Stimulated activated CD4-positive, alpha-beta T cell treated with anti-CD3 and anti-CD28 coated beads, Interleukin-1b, Interleukin-23, amount 100 ng/mL, for 1 hour (primary cell): ENCODE measurements at places on chromosomes 1 and 21.

GRCh38 chr1:183676586-183677189 is 23.6 kb upstream of the APOBEC4 start:
- no peak for DNase-seq

DNA sequence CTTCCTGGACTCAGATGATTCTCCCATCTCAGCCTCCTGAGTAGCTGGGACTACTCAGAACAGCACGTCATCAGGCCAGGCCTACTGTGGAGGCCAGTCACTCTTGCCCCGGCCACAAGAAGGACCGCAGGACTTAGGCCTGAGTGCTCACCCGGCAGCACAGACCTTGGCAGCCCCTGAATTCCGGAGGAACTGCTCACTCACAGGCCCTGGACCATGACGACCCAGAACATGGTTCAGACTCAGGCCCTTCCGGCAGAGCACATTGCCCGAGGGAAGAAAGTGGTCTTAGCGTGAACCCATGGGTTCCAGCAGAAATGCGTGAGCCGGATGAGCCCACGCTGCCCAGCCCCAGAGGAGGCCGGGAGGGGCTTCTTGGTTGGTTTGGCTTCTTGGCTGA is 177.3 kb upstream of the TMEM51 start:
- no peak for DNase-seq

DNA sequence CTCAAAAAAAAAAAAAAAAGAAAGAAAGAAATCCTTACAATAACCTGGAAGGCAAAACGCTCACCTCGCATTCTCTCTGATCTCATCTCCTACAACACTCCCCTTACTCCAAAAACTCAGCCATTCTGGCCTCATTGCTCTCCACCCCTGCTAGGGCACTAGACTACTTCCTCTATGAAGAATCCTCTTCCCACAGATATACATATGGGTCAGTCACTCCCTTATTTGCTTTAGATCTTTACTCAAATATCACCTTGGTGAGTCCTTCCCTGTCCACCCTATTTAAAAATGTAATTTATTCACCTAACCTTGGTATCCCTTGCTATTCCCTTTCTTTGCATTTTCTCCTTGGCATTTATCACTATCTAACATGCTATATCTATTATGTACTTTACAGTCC is 24.6 kb upstream of the KIF1B start:
- DNase-seq, result no peak

GRCh38 chr1:70847013-70847412 is 200.6 kb downstream of the PTGER3 start:
- DNase-seq, result no peak

GRCh38 chr1:51636764-51637522 is 20.1 kb downstream of the OSBPL9 start:
- DNase-seq, result no peak

DNA sequence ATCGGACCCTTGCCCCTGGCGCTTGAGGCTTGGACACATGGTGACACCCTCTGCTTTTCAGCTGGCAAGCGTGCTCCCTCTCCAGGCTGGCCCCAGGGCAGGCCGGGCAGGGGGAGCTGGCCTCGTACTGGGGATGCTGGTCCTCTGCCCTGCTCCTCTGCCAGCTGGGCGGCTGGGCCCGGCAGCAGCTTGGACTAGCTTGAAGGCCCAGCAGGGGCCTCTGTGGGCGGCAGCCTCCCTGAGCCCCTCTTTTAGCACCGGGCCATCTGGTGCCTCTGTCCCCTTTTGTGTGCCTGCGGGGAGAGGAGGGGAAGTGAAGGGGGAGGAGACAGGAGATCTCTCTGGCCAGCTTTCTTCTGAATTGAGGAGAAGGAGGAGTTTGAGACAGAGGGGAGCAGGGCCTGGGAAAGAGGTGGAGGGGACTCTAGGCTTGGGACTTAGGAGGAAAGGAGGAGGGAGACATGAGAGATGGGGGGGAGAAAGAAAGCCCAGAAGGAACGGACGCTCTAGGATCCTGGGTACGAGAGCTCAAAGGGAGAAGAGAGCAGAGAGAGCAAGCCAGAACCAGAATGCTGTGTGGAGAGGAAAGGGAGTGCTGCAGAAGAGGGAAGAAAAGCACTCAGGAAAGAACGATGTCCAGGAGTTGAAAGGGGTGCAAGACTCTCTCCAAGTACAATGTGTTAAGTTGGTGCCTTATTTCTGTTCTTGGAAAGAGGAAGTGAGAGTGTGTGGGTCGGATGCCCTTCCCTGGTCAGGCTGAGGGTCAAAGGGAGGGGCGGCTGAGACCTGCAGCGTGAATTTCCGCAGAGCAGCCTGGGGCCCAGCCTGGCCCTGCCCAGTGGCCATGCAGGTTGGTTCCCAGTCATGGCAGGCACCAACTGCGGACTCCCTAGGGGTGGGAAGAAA is 40.3 kb downstream of the IER5 start:
- no peak for DNase-seq

GRCh38 chr1:41525891-41526587 is 41.6 kb upstream of the EDN2 start:
- no peak for DNase-seq
